ENCODE measurements at places on chromosomes 6 and 20.
A peak's percentile ranks its signal among the peaks of the same experiment; 100 is the strongest.

DNA sequence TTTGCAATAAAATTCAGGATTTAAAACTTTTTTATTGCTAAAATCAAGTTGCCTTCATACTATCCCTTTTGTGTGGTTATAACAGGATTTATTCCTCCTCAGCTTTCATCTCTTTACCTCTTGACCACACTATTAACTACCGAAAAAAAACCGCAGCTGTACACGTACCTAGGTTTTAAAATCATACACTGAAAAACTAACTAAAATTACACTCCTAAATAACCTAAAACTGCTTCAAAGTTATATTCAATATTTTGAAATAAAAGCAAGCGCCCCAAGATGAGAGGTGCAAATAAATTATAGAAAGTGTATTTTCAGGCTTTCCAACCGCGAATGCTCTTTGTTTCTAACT, 1.4 kb downstream of the MPC1 start:
- no peak for ATAC-seq

- ATAC-seq, result no peak
Observed at GRCh38 chr6:5752391-5752680, 254.4 kb downstream of the NRN1 start.

- ATAC-seq, result no peak
Observed at GRCh38 chr6:7914311-7914710, 3.7 kb upstream of the TXNDC5 start.

DNA sequence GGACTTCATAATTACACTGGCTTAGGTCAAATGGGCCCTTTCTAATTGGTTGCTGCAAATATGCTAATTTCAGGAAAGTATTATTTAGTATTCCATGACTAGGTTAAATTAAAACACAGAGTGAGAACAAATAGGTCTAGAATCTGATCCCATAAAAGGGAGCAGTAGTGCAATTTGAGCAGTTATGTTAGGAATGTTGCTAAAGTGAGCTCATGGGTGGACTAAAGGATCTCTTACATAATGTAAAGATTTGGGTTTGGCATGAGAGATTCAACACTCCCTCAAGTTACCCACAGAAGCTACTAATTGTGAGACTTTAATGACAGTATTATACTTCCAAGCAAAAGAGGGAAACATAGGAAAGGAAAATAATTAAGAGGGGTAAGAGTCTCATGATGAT, 109.1 kb downstream of the C6orf58 start:
- ATAC-seq, result no peak

- no peak for ATAC-seq
Observed at GRCh38 chr6:160300076-160300695, 41.6 kb upstream of the SLC22A2 start.

DNA sequence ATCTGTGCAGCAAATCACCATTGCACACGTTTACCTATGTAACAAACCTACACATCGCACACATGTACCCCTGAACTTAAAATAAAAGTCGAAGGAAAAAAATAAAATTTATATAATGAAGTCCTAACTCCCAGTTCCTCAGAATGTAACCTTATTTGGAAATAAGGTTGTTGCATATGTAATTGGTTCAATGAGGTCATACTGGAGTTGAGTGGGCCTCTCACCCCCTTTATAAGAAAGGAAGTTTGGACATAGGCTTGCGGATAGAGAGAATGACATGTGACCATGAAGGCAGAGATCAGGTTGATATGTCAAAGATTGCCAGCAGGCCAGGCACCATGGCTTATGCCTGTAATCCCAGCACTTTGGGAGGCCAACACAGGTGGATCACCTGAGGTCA, 16.1 kb upstream of the ZBTB22 start:
- ATAC-seq, result no peak

DNA sequence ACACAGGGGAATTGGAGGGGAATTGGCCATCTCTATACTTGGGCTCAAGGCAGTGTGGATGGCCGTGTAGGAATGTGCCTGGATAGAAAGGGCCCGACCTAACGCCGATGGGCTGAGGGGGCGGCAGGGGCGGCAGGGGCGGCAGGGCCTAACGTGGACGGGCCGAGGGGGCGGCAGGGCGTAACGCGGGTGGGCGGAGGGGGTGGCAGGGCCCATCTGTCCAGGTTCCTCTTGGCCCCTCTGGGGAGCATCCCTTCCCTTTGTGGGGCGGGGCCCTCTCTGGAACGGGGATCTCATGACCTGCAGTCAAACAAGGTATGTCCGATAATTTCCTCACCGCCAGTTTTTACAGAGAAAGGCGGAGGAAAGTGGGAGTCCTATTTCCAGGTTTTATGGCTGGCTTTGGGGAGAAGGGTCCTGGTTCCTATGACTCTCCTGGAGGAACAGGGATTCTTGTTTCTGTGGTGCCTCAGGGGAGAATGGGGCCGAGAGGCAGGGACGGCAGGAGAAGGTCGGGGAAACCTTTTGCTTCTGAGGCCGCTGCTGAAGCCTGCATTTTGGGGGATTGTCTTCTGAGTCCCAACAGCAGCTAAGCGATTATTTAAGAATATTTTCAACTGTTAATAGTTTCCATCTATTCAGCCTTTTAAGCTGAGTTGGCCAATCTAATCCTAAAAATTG, 100.8 kb upstream of the FRMD1 start:
- ATAC-seq, result no peak

GRCh38 chr6:67210450-67210849, 1424.6 kb upstream of the ADGRB3 start:
- ATAC-seq, result no peak

GRCh38 chr6:127550403-127550802, 26.6 kb upstream of the C6orf58 start:
- ATAC-seq, result no peak

GRCh38 chr6:709471-710056, 16.6 kb upstream of the EXOC2 start:
- ATAC-seq, result no peak

GRCh38 chr6:125791151-125791819, 525 bp downstream of the NCOA7 start:
- ATAC-seq, result peak; percentile 15

DNA sequence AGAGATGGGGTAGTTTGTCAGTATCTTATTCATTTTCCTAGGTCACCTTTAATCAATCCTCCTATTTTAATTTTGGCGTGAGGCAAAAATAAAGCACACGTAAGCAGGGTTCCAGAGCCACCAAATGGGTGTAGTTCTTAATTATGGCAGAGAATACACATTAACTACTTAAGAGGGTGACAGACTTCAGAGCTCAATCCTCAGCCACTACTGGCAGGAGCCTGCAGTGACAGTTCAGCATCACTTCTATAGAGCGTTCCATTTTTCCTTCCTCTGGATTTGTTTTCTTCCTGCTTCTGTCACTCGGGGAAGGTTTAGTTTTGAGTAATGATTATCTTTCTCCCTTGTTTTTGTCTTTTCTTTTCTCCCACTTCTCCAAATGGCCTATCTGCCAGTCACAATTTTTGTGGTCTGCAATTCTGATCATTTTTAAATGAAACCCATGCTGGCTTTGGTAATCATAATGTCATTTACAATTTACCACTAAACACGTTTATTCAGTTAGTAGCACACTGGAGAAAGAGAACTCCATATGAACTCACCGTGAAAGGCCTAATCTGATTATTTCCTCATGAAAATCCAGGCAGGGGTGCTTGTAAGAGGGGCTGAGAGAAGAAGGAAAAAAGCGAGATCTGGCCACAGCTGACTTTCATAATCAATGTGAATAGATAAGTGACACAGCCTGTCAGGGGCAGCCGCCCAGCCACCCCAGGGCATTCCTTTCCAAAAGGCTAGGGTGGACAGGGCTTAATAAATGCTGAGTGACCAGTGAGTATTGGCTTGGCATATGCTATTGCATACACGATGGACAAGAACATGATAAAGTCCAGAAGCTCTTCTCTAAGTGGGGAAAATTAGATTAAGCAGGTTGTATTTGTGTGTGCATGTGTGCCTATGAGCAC, 412.1 kb downstream of the PKHD1 start:
- no peak for ATAC-seq

DNA sequence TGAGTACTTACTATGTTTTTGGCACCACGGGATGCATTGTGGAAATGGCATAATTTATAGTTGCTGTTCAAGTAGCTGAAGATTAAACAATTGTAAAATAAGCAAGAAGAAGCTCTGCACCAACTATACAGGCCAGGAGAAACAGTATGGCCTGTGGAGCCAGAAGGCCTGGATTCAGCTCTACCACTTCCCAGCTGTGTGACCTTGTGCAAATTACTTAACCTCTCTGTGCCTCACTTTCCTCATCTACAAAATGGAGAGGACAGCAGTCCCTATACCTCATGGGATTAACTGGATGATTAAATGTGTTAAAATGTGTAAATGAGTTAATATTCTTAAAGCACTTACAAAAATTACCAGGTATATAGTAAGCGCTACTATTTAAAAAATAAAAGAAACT, 49.1 kb downstream of the CNKSR3 start:
- ATAC-seq, result no peak

DNA sequence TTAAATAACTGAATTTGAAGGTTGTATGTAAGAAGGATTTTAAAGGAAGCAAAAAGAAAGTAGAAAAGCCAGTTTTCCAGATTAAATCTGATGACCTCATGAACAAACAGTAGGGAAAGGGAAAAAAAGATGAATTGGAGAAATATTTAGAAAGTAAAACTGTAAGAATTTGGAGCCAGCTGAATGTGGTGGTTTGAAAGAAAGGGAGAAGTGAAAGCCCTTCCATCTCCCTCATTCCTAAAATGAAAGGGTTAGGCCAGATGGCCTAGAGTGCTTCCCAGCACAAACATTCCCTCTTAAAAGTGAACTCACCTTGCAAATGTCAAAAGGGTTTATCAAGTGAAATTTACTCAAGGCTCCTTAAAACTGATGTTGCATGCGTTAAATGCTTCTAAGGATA, 139.3 kb upstream of the COL21A1 start:
- ATAC-seq, result no peak

GRCh38 chr6:157862706-157863105, 39.7 kb downstream of the SNX9 start:
- ATAC-seq, result no peak

DNA sequence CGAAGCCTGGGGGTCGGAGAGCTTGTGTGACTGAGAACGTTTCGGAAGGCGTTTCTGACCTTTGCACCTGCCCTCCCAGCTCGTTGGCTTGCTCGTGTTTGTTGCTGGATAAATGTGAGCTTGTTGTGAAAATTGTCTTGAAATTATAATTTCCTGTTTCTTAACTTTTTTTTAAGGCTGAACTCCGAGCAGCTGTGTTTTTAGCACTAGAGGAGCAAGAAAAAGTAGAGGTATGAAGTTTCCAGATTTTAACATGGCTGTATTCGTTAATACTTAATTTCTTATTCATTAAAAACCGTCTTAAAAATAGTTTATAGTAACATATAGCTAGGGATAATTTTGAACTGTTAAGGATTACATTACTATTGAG, 672 bp downstream of the CEP43 start:
- no peak for ATAC-seq

DNA sequence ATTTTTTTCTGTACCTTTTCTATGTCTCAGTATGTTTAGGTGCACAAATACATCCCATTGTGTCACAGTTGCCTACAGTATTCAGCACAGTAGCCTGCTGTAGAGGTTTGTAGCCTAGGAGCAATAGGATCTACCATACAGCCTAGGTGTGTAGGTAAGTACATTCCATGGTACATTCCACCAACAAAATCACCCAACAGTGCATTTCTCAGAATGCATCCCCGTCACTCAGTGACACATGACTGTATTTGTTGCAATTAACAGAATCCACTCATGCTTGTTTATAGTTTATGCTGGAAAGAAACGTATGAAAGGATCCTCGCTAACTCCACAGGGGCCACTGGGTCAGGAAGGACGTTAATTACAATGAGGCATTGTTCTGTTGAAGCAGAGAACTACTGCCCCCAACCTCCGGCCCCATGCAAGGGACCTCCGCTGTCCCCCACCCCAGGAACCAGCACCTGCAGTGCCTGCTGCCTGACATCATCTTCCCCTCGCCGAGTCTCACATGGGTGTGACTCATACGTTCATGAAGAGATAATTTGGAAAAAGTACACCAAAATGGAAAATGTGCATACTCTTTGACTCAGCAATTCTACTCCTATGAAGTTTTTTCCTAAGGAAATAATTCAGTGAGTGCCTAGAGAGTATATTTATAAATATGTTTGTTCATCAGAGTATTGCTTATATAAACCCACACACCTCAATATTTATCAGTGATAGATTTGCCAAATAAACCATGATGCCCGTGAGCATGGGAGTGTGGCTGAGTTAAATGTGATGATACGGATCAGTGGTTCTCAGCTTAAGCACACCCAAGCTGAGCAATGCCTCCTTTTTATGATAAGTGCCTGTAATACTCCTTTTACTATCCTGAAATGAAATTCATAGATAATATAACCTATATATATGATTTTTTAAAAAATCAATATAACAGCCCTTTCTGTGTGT, 156.4 kb upstream of the ECI2 start:
- ATAC-seq, result no peak

GRCh38 chr20:37276494-37277252, 12.8 kb upstream of the MANBAL start:
- ATAC-seq, result no peak

DNA sequence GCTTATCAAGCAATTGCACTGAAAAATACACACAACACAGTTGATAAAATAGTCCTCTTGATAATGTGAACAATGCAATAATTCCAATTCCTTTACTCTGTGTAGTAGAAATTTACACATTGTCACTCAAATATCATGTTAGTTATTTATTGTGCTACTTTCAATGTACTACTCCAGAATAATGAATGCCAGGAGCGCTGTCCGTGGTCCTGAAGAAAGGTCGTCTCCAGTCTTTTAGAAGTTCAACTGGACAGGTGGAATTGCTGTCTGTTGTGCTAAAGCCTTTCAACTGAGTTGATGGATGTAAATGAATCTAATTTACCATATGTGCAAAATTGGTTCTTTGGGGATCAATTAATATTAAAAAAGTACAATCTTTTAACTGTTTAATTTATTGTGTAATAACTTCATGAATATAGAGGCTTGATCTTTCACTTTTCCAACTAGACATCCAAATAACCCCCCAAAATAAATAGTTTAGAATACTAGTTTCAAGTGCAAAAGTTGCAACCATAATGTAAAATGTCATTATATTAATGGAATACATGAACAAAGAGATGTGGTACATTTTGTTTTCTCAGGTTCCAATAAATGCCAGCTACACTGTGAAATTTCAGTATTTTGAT, 3.2 kb downstream of the GRIK2 start:
- ATAC-seq, result no peak

- ATAC-seq, result peak; percentile 37
Observed at GRCh38 chr6:13762611-13763441, 51.2 kb upstream of the RANBP9 start.

DNA sequence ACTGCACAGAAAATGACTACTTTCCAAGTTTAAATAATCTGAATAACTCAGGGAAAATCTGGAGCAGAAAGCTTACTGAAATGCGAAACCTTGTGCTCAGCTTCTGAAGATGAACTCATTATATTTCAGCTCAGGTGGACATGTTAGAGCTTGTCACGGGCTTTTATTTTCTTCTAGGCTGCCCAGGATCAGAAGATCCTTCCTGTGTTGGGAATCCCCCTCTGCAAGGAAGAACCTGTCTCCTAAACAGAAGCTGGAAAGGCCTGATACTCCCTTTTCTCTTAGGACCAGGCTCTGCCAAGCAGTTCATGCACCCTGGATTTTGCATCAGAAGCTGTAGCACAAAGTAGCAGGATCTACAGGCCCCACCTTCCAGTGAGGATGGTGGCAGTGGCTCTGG, 5.1 kb upstream of the SLC2A12 start:
- ATAC-seq, result no peak

All from activated CD4-positive, CD25-positive, alpha-beta regulatory T cell treated with anti-CD3 and anti-CD28 coated beads, Interleukin-2, amount 50 U/mL, for 24 hours (primary cell).